ENCODE measurements at places on chromosomes 13 and 19.

GRCh38 chr13:73074926-73075325 is 16.1 kb downstream of the KLF5 start:
- DNase-seq, result no peak

GRCh38 chr13:75365724-75366173 is 116.2 kb downstream of the TBC1D4 start:
- DNase-seq, result peak; percentile 41

DNA sequence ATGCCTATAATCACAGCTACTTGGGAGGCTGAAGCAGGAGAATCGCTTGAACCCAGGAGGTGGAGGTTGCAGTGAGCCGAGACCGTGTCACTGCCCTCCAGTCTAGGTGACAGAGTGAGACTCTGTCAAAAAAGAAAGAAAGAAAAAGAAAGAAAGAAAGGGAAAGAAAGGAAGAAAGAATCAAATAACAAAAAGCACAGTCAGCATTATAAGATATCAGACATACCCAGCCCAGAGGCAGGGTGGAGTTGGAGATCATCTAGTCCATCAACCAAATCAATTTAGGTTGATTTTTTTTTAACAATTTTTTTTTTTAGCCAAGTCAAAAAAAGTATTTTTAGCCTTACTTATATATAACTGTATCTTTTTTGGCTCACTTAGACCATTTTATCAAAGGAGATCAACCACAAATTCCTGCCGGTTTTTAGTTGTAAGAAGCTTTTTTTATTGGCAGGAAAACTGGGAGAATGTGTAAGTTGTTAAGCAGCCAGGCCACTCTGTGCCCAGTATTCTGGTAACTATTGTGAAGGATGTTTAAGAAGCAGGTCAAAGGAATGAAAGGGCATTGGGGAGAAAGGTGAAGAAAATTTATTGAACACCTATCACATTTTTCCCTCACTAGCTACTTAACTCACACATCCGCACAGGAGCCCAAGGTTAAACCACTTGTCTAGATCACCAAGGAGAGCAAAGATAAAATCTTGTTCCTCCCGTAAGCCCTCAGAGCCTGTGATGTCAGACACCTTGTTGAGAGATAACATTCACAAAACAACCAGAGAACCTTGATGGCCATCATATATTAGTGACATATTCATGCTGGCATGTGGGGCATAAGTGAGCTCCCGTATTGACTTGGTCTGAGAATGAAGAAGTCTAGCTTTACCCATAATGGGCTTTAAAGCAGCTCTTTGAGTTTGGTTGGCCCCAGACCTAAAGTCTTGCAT is 91.8 kb downstream of the COL4A2 start:
- DNase-seq, result no peak

GRCh38 chr13:99087954-99088491 is 110.2 kb upstream of the DOCK9 start:
- DNase-seq, result peak; percentile 44

DNA sequence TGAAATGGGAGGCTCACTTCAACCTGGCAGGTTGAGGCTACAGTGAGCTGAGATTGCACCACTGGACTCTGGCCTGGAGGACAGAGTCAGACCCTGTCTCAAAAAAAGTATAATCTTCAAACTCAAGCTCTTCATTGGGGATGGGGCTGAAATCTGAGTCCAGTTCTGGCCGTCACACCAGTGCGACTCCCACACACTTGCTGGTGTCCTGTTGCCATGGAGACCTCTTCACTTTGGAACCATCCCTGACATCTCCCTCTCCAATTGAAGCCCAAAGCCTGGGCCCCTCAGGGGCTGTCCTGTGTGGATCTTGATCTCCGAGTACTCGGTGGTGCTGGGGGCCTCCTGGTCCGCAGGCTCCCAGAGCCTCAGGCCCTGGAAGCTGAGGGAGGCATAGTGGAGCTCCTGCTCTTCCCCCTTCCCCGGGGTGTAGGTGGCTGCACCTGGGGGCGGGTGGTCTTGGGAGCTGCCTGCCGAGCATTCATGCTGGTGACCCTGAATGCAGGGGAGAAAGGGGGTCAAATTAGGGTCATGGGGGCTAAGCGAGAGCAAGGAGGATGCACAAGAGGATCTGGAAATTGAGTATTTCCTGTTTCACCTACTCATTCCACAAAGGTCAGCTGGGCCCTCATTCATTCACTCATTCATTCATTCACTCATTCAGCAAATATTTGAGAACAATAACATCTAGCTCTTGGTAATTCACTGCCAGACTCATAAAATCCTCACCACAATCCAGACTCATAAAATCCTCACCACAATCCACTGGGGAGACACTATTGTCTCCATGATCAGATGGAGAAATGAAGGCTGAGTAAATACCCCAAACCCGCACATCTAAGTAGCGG is 11.0 kb downstream of the SIGLEC11 start:
- DNase-seq, result no peak

- no peak for DNase-seq
These were observed 14.4 kb downstream of the LILRA5 start for GRCh38 chr19:54298357-54299125.

DNA sequence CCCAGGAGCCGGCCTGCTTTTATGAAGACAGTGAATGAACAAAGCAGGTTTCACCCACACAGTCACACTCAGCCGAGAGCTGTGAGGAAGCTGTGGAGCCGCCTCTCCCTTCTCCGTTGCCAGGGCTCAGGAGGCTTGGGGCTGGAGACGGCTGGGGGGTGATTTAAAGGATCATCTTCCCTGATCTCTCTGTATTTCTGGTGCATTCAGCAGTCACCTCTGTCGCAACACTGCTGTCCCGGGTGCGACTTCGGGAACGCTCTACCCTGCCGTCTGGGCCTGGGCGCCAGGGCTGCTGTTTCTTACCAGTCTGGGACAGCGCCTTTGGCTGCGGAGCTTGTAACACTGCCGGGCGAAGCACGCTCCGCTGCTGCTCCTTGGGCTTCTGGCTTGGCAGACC is 18.1 kb downstream of the CAPS start:
- DNase-seq, result no peak

- DNase-seq, result no peak
These were observed 19.1 kb upstream of the WDR18 start for GRCh38 chr19:964761-965694.

- no peak for DNase-seq
These were observed 27.9 kb upstream of the KLF12 start for GRCh38 chr13:74162135-74162534.

DNA sequence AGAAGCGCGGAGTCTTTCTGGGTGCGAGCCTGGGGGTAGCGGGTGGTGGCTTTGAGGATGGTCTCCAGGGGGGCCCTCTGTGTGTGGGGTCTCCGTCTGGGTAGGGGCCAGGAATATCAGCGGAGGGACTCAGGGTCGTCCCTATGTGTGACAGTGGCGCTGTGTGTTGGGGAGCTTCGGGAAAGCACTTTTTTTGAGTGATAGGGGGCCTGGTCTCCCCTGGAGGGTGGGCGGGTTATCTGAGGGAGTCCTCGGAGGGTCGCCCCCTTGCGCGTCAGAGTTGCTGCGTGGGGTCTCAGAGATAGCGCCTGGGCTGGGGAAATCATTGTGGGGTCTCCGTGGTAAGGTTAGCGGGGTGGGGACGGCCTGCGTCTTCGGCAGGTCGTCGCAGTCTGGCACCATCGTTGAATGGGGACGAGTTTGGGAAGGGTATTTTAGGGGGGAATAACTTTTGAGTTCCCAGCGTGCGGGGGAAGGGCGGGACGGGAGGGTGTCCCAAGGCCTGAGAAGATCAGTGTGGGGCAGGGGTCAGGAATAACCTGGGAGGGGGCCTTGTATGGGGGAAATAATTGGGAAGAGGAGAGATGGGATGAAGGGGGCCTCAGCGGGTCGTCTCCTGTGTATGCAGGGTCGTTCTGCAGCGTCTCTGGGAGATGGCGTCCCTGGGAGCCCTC is 857 bp downstream of the IER2 start:
- DNase-seq, result peak; percentile 53

- no peak for DNase-seq
These were observed 18.2 kb downstream of the GSX1 start for GRCh38 chr13:27810461-27810860.

DNA sequence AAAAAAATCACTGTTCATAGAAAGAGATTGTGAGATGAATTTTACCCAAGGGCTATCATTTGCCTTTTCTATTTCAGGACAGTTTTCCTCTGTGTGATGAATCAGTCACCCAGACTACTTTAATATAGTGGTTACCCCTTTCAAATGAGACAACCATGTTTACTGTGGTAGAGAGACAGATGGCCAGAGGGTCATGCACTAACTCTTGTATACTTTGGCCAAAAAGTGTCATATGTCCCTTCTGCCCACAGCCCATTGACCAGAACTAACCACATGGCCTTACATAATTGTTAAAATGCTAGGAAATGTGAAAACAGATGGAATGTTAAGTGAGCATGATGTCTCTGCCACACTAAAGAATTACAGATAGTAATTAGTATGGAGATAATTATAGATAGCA is 498.7 kb downstream of the DACH1 start:
- DNase-seq, result no peak

DNA sequence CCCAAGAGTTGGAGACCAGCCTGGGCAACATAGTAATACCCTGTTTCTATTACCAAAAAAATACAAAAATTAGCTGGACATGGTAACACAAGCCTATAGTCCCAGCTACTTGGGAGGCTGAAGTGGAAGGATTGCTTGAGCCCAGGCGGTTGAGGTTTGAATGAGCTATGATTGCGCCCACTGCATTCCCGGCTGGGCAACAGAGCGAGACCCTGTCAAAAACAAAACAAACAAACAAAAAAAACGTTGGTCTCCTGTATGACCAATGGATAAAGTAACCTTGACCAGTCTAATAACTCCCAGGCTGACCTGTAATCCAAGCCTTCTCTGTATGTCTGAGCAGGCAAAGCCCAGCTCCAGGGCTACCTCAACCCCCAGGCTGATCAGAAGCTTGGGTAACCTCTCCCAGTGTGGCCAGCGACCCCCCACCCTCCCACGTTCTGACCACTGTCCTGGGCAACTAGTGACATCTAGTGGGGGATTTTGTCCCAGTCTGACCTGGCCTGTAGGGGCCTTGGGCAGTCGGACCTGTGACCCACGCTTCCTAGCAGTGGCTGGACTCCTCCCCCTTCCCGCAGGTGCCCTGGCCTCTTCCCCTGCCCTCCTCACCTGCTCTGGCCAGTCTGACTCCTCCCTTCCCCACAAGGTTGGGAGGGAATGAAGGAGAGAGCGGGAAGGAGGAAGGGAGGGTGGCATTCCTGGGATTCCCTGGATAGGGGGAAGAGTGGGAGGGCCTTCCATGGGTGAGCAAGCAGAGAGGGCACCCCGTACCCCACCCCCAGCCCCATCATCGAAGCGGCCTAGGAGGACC is 1.0 kb upstream of the BCAM start:
- DNase-seq, result no peak

DNA sequence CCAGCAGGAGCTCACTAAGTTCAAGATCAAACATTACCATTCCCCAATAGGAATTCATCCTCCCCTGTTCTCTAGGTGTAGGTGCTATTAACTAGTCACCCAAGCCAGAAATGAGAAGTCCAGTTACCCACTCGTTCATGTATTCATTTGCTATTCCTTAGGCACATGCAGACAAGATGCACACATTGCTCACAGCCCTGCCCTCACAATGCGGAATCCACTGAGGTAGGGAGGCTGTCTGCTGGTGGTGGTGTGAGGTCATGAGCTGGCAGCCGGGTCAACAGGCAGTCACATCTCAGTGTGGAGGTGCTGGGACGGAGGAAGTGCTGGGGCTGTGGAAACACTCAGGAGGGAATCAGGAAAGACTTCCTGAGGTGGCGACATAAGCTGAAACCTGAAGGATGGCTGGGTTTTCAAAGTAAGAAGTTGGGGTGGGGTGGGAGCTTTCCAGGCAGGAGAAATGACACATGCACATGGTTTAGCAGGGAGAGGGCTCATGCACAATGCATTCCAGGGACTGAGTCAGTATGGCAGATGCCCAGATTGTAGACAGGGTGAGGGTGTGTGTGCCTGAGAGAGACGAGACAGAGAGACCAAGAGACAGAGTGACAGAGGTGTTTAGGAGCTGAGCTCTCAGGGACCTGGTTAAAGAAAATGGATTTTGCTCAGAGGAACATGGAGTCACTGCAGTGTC is 117.6 kb downstream of the USP12 start:
- no peak for DNase-seq

DNA sequence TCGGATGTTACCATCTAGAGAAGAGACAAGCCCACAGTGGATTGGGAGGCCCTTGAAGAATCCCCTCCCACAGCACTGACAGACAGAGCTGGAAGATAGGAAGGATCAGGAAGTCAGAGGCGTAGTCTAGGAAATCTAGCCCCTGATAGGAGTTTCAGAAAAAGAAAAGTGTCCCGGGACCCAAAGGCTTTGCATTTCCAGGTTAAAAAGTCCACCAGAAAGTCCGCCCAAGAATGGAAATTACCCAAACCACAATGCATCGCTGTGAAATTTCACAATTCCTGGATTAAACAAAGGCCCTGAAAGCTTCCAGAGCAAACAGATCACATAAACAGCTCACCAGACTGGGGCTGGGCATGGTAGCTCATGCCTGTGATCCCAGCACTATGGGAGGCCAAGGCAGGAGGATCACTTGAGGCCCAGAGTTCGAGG is 146.9 kb downstream of the KDM4B start:
- DNase-seq, result no peak

DNA sequence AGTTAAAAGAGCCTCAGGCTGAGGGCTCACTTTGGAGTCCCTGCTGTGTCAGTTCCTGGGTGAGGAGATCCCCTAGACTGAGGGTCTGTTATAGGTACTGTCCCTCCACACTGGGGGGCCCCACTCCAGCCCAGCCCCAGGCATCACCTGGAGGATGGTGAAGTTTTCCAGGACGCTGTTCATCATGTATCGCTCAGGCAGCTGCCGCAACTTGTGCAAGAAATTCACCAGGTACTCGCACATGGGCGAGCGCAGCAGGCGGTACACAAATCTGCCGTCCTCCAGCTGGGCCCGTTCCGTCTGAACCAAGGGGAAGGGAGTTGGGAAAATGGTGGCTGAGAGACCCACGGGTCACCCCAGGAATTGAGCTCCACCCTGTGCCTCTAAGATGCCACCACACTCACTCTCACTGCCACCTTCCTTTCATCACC is 7.1 kb downstream of the CD37 start:
- no peak for DNase-seq

- DNase-seq, result peak; percentile 35
These were observed 106.8 kb downstream of the NHLRC3 start for GRCh38 chr13:39144941-39145533.

GRCh38 chr13:50359779-50360178 is 344.5 kb downstream of the KCNRG start:
- DNase-seq, result no peak

- no peak for DNase-seq
These were observed 99.4 kb upstream of the FNDC3A start for GRCh38 chr13:48876289-48876688.

GRCh38 chr19:33293255-33294057 is 8.9 kb downstream of the CEBPA start:
- DNase-seq, result no peak

DNA sequence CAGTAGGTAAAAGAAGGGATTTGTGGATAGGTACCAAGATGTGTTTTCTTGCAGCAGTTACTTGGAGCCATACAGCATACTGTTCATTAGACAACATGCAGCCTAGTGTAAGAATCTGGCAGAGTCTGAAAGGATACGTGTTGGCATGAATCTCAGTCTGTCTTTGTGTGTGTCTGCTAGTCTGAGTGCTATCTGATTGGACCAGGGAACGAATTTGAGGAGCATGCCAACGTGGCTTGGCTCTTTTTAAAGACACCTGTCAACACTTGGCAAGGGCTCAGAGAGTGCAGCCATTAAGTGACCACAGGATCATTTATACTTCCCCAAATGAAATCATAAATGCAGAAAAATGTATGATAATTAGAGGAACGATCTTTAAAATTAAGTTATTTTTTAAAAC is 27.6 kb upstream of the ATXN8OS start:
- no peak for DNase-seq

Data from activated CD8-positive, alpha-beta T cell treated with anti-CD3 and anti-CD28 coated beads, Interleukin-2, amount 10 ng/mL, durations not matched to agents 7 days and 5 days (primary cell).